A549 treated with CpdA at 1 μM for 4 hours (cell line): ENCODE measurements at places on chromosomes 16 and 17. TPM values are rescaled to one million over a fixed set of nuclear protein-coding genes. Genes with fewer than 3 reads are reported as not detected.

SOX15 gene
- total RNA-seq, result 0.22 to 0.72 TPM (median 0.37 TPM) in 5 replicates

RASD1 gene
- 0.37 to 1.1 TPM (median 0.89 TPM) in 5 replicates for total RNA-seq

FSCN2 gene
- 0.61 to 2.0 TPM (median 0.89 TPM) in 5 replicates for total RNA-seq

SULT1A2 gene
- 0.07 TPM in 1 of 5 replicates, not detected in the others for total RNA-seq
